Left hindlimb (tissue), 1 donor: ENCODE measurements at places on chromosomes 6 and 20.

DNA sequence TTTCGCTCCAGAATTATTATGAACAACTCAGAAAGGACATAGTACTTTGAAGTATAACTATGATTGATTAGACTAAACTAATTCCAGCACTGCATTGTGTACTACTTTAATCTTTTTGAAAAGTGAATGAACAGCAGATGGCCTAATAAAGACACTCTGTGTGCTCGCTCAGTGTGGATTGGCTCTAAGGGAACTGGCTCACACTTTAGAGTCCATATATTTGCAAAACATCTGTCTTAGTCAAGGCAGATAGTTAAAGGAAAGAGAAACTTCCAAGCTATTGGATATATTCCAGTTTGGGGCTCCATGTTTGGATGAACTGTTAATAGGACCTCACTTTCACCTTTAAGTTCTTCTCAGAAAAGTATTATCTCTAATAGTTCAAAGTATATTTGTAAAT is 218.9 kb downstream of the EYA4 start:
- no peak for DNase-seq

DNA sequence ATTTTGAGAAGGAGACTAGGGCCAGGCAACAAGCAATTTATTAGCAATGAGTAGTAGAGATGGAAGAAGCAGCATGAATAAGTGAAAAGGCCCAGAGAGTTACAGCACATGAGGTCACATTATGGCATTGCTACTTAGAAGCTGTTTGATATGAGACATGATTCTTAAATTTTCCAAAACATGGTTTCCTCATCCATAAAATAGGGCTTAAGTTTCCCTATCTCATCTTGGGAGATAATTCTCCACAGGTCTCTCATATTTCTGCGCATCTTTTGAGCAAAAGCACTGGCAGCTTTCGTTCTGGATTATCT is 656.1 kb downstream of the EPHA7 start:
- no peak for DNase-seq

DNA sequence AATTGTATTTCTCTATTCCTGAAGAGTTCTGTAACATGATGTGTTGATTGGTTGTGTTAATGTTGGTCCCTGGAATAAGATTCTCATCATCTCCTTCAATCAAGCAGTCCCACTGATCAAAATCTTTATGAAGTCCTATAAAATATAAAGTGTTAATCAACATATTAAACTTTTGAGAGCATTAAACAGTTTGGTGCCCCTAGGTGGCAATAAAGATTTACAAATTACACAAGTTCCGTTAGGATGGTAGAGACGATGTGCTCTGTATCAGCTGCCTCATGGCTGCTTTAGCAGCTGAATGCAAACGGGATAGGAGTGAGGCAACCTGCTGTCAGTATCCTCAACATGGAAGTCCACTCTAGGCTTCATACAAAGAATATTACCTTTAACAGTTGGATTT is 16.9 kb downstream of the TDRD6 start:
- DNase-seq: no peak

DNA sequence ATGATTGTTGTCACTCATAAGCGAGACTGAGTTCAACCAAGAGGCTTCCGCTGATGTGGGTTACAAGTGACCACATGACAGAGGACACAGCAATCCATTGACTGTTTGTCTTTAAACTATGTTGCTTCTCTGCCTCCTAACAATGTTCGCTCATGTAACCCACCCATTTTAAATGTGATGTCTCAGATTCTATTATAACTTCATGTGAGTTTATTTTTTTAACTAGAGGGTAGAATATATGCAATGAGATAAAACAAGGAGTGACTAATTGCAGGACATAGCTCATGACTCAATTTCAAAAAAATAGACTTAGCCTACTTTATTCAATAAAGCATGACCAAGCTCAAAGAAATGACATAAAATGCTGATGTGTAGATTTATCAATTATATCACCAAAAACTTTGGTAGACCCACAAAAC is 119.2 kb upstream of the SASH1 start:
- DNase-seq: no peak
